ENCODE measurements at places on chromosomes 11 and 22.

- DNase-seq = no peak
Measured at GRCh38 chr11:12050470-12051286, 42.3 kb upstream of the DKK3 start.

DNA sequence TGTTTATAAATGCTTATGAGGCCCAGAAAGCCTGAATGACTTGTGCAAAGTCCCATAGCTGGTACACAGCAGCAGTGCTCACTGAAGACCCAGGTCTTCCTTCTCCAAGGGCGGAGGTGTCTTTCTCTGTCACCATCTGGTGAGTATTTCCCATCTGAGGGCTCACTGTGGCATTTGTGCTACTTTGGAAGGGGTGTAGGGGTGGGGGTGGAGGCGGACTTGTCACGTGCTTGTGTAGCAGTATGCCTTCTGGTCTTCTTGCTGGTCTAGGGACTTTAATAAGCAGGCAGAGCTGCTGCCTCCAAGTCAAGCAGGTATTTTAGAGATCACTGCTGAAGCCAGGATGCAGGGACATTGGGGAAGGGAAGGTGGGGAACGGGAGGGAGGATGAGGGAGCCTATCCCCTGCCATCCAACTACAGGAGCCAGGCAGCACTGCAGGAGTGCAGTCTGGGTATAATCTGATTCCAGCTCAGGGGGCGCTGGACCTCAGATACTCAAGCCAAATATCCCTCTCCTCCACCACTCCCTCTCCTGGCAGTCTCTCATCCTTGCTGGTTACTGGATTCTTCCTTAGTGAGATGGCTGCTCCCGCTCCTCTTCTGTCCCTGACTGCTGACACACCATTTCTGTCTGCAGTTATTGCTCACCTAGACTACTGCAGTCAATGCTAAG lies 3.4 kb downstream of the ABCC8 start:
- DNase-seq = no peak

DNA sequence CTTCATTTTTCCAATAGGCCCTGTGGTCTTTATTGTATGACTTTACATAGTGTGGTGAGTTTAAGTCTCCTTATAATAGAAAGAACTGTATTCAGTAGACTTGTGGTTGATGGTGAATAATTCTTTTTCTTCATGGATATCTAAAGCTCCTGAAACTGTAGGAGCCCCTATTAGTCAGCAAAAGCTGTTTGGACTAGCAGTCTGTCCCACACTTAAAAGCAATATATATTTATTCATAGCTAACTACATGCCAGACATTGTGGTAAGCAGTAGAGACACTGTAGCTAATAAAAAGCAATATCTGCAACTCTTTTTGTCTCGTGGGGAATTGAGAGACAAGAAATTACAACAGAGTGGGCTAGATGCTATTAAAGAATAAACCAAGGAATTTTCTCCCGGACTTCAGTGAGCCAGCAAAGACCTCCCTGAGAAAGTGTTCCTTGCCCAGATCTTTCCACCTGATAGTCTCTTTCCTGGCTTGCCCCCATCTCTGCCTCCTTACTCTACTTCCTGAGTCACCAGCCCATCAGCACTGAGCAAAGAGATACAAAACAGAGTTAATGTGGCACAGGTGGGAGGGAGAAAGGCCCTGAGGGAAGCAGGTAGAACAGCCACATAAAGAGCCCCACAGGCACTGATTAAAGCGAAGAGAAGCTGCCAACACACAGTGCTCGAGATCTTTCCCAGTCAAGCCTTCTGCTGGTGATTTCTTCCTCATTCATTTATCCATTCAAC lies 1.4 kb upstream of the OR52W1 start:
- DNase-seq = no peak

DNA sequence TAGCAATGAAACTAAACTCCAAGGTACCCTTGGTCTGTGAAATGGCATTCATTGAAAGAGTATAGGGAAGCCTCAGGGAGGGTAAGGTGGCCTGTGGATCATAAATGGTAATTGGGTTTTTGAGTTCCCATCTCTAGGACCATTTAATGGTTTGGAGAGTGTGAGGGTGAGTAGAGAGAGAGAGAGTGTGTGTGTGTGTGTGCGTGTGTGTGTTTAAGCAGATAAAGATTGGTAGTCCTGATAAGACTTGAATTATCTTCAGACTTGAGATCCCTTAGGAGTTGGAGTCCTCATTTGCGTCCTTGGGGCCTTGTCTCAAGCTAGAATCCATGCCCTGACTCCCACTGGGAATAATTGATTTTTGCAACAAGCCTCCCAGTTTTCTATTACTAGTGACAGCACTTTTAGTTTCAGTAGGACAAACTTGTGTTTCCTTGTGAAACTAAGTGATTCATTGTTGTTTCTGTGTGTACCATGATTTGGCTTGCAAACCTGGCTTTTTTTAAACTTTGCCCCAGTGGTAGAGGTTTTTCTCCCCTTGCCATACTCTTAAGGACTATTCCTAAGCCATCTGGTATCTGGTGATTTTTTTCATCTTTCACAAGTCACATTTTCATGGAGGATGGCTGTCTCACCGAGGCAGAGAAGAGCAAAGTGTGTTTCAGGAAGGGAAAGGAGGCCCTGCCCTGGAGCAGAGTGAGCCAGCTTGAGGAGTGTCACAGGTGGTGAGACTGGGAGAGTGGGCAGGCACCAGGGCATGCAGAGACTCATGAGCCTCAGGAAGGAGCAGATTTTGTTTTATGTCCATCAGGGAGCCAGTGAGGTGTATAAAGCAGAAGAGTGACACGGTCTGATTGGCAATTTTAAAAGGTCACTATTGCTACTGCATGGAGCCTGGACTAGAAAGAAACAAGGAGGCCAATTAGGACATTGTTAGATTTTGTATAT lies 26.7 kb downstream of the ALKBH3 start:
- no peak for DNase-seq

GRCh38 chr11:76783896-76784813 lies 999 bp downstream of the TSKU start:
- no peak for DNase-seq

DNA sequence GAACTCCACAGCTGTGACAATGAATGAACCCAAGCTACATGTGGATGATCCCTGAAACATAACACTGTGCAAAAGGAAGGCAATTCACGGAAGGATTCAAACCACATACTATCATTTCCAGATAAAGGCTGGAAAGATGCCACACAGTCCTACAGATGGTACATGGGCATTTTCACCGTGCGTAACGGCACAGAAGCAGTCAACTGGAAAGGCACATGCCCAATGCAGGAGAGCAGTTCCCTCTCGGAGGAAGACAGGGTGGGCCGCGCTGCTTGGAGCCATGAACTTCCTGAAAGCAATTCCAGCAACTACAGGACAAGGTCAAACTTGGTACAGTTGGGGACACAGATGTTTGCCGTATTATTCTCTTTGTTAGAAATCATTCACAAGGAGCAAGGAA lies 103.7 kb downstream of the SHANK2 start:
- no peak for DNase-seq

GRCh38 chr11:116842909-116843308 lies 5.5 kb upstream of the APOA1 start:
- no peak for DNase-seq

- DNase-seq = no peak
Measured at GRCh38 chr11:67369801-67370284, 3.6 kb downstream of the CLCF1 start.

- DNase-seq = no peak
Measured at GRCh38 chr11:13680501-13681264, 12.2 kb downstream of the FAR1 start.

DNA sequence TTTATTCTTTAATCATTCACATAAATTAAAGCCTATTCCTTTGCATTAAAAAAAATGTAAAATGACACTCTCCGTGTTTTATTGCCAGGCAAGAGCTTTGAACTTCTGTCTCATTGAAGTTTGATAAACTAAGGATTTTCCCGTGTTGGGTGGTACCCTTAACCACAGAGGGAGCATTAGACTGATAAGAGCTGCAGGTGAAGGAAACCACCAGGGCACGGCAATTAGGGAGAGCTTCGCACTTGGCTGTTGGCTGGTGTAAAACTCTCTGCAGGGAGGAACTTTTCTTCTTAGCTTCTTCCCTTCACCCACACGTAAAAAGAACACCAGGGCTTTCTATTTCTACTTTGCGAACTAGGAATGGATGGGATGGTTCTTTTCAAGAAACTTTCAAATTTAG lies 47.0 kb downstream of the CSTPP1 start:
- no peak for DNase-seq

GRCh38 chr11:116960930-116961329 lies 123.5 kb upstream of the APOA1 start:
- no peak for DNase-seq

DNA sequence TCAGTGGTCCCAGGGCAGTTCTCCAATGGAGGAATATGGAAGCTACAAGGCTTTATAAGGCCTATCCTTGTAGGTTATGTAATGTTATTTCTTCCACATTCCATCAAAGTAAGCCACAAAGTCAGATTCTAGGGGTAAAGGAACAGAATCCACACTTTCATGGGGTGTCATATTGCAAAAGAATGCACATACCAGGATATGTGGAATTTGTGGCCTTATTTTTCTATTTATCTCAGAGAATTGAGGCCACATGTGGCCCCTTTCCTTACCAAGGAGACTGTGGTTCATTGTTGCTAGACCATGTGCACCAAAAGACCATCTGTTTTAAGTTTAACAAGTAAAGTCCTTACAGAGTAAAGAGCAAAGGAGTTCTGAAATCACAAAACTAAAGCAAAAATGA lies 12.9 kb downstream of the LRRC4C start:
- DNase-seq = no peak

- DNase-seq = no peak
Measured at GRCh38 chr11:28727254-28727653, 619.1 kb downstream of the METTL15 start.

- DNase-seq = no peak
Measured at GRCh38 chr11:43576320-43576802, 104.2 kb upstream of the HSD17B12 start.

DNA sequence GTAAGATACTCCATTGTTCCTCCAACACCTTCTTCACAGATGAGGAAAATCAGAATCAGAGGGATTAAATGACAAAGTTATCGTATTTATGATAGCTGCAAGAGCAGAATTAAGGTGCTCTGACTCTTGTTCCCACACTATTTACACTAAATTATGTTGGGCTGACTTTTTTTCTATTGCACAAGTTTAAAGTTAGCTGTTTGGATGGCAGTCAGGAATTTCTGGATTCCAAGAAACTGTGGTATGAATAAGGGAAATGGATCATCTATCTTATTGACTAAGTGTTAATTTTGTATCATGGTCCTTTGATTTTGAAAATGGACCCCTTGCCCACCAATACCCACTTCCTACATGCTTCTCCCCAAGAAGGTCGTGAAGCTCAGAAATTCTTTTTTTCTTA lies 19.9 kb upstream of the APOA1 start:
- DNase-seq = no peak

GRCh38 chr11:94147433-94147845 lies 18.8 kb downstream of the PANX1 start:
- DNase-seq = no peak

GRCh38 chr11:128294671-128295050 lies 292.7 kb downstream of the ETS1 start:
- no peak for DNase-seq

DNA sequence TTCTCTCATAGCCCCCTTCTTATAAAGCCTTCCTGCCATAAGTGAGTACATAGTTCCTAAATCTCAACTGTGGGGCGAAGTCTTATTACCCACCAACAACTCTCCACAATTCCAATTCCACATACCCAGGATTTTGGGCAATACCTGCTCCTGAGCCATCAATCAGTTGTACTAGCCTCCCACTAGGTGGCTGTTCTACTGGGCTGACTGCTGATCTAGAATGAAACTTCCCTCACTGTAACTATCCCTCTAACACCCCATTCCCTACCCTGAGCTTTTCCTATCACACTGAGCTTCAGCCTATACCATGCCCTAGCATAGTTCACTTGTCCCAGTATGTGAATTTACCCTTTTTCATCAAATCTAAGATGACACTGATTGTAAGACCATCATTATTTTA lies 52.5 kb downstream of the RRAS2 start:
- no peak for DNase-seq

- DNase-seq = no peak
Measured at GRCh38 chr11:128523641-128524040, 63.7 kb downstream of the ETS1 start.

- DNase-seq = no peak
Measured at GRCh38 chr11:83692675-83693074, 406.5 kb upstream of the CCDC90B start.
